ENCODE measurements at places on chromosomes 2 and 18.

DNA sequence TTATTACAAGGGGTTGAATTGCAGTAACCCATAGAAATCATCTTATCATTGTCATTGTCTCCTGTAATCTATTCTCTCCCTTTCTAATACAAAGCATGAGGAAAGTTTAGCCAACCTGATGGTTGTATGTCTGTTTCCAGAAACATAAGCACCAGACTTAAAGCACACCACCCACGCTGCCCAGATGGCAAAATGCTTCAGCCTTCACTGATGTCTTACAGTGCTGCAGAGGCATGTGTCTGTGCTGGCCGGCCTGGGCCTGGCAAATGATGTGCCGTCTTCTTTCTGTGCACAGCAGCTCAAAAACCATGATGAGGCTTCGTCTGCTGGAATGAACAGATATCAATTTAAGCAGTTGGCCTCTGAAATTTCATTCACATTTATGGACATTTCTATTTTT is 443.0 kb upstream of the RGPD4 start:
- no peak for DNase-seq

GRCh38 chr2:30677231-30677630 is 130.0 kb downstream of the CAPN13 start:
- no peak for DNase-seq

- DNase-seq = no peak
These were observed 34.2 kb downstream of the INPP4A start for GRCh38 chr2:98478907-98479306.

- no peak for DNase-seq
These were observed 240.5 kb downstream of the MREG start for GRCh38 chr2:215772634-215773563.

DNA sequence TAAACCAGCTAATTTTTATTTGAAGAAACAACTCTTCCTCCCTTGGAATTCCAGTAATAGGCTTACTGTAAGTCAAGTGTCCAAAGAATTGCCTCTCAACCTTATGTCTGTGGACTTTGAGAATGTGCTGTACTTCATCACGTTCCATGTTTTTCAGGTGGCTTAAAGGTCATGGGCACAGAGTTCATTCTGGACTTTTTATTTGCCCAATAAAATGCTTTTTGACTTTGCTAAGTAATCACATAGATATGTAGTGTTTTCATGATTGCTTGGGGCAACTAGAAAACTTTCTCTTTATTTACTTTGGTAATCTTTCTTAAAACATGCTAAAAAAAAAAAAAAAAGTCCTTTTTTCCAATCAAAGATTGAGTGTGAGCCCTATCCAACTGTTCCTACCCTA is 10.4 kb upstream of the DNAH7 start:
- DNase-seq = no peak

GRCh38 chr2:224941960-224942359 is 100.3 kb downstream of the DOCK10 start:
- no peak for DNase-seq

GRCh38 chr2:80252294-80252986 is 52.1 kb downstream of the LRRTM1 start:
- no peak for DNase-seq

DNA sequence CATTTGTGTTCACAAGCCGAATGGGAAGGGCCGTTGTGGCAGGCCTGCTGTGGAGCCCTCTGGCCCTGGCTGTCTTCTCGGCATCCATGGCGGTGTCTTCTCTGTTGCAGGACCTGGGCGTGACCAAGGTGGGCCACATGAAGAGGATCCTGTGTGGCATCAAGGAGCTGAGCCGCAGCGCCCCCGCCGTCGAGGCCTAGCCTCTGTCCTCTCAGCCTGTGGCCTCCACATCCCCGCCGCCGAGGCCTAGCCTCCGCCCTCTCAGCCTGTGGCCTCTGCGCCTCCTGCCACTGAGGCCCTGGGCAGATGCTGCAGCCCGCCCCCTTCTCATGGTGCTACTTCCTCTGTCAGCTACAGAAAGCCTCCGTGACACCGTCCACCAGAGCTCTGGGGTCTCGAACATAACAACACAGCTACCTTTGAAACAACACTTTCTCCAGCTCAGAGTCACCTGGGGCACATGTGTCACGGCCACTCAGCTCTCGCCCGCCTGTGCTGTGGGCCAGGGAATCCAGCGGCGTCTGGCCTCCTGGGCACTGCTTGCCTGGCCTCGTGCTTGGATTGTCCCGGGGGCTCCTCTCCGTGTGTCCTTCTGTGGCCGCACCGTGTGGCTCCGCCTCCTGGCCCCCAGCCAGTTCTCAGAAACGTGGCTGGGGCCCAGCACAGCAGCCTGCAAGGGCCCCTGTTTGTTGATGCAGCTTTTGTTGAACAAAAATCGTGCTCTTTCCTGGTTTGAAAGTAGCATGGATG is 97.1 kb downstream of the USP40 start:
- no peak for DNase-seq

DNA sequence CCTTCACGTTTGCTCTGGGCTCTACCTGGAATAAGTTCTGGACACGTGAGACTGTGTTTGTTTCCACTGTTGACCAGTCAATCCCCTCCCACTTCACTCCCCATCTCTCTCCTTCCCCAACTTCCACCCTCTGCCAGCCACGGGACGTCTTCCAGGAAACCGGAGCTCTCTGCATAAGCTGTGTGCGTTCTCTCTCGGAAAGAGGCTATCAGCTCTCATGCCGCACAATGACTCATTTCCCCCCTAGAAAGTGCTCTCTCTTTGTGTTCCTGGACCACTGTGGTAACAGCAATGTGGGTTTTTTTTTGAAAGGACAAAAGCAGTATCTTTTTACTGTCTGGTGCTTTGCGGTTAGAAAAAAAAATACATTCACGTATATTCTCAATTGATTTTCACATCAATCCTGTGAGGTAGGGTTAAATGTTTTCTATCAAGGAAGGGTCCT is 10.2 kb downstream of the PROKR1 start:
- DNase-seq = no peak

DNA sequence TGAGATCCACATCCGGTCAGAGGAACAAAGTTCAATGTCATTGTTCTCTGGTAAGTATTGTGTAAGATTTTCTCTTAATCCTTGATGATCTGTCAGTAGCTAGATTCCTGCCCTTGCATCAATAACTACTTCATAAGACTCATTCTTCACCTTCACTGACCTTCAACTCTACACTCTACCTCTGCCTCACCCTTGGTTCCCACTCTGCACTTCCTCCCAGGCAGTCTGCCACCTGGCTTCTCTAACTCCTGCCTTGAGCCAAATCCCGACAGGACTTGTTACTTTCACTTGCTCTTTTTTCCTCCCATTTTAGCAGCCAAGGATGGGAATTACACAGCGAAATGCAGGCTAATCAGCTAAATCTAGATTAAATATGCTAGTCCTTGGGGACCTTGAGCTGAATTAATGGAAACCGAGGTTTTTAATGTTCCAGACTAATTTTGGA is 190.7 kb downstream of the DLGAP1 start:
- DNase-seq = no peak

- DNase-seq = no peak
These were observed 67.2 kb upstream of the NPAS2 start for GRCh38 chr2:100752628-100753333.

DNA sequence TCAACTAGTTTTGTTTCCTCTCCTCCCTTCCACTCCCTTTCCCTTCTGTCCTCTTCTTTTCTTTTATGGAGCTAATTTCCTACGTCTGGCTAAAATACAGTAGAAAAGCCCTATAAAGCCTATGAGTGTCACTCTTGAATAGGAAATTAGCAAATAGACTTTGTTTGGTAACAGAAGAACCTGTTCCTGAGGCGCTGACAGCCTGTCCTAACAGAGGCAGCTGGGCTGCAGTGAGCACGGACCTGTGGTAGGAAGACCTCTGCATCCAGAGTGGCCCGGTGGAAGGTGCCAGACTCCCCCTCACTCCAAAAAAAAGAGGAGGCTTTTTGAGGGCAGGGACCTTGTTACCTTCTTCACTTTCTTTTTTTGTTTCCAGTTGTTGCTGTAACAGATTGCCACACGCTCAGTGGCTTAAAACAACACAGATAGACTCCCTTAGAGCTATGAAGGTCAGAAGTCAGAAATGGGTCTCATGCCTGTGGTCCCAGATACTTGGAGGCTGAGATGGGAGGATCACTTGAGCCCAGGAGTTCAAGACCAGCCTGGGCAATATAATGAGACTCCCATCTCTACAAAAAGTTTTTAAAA is 81.2 kb upstream of the TXNDC2 start:
- no peak for DNase-seq

GRCh38 chr2:167212014-167212648 is 323.9 kb downstream of the XIRP2 start:
- DNase-seq = no peak

- peak; percentile 31 for DNase-seq
These were observed 100.9 kb downstream of the DPP10 start for GRCh38 chr2:114543236-114543766.

DNA sequence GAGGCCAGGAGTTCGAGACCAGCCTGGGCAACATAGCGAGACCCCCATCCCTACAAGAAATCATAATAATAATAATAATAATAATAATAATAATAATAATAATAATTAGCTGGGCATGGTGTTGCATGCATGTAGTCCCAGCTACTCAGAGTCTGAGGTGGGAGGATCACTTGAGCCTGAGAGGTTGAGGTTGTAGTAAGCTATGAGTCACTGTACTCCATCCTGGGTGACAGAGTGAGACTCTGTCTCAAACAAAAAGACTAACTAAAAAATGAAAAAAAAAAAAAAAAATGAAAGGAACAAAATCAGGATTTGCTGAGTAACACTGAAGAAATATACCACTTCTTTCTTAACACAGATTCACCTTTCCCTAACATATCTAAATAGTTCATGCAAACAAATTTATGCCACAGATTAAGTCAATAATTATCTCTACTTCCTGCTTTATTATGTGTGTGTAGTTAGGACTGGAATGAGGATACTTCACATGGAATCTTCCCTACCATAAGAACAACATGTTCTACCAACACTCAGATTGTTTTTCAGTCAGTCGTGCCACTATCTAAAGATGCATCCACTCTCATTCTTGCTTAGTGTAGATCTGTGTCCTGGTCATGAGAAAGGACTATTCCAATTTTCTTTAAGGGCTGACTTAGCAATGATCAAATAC is 928.7 kb downstream of the SLC4A3 start:
- no peak for DNase-seq

GRCh38 chr18:70450426-70451253 is 161.8 kb downstream of the SOCS6 start:
- no peak for DNase-seq

DNA sequence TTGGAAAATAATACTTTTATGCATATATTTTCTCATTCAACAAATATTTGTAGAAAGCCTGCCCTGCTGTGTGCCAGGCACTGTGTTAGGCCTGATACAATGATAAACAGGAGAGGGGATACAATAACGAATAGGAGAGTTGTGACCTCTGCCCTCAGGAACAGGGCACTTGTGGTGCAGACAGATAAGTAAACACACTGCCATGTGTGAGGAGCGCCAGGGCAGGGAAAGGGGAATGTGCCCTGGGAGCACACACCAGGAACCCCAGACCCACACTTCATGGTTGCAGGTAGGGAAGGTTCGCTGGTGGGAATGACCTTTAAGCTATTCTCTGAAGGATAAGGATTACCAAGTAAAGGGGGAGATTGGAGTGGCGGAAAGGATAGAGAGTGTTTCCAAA is 42.2 kb upstream of the DSC1 start:
- DNase-seq = no peak

DNA sequence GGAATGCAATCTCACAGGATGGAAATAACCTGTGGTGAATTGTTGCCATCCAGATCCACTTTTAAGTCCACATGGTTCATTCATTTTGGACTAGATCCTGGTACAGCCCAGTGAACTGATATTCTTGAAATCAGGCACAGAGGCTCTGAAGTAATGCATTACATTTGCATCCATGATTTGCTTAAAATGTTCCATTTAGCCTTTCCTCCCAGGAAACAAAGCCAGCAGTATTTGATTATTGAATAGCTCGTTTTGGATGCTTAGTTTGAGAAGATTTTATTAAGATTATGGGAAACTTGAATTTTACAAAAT is 995.8 kb upstream of the CDH2 start:
- DNase-seq = no peak

GRCh38 chr2:96844405-96844808 is 586 bp upstream of the ANKRD23 start:
- no peak for DNase-seq

DNA sequence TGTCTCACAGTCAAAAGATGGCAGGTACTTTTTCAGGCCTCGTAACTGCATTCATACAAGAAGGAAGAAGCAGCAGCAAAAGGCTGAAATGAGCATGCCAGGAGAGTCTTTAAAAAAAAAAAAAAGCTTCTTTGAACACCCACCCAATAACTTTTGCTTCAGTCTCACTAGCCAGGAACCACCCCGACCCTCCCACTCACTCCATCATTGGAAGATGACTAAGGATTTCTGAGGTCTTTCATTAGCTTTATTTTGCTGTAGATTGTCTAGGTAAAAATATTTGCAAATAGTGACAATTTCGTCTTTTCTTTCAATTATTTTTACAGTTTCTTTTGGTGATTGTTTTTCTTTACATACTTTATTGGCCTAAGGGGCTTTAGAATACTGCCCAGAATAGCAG is 37.9 kb downstream of the RBBP8 start:
- DNase-seq = no peak

- DNase-seq = no peak
These were observed 67.3 kb downstream of the CRACDL start for GRCh38 chr2:98868548-98869271.

DNA sequence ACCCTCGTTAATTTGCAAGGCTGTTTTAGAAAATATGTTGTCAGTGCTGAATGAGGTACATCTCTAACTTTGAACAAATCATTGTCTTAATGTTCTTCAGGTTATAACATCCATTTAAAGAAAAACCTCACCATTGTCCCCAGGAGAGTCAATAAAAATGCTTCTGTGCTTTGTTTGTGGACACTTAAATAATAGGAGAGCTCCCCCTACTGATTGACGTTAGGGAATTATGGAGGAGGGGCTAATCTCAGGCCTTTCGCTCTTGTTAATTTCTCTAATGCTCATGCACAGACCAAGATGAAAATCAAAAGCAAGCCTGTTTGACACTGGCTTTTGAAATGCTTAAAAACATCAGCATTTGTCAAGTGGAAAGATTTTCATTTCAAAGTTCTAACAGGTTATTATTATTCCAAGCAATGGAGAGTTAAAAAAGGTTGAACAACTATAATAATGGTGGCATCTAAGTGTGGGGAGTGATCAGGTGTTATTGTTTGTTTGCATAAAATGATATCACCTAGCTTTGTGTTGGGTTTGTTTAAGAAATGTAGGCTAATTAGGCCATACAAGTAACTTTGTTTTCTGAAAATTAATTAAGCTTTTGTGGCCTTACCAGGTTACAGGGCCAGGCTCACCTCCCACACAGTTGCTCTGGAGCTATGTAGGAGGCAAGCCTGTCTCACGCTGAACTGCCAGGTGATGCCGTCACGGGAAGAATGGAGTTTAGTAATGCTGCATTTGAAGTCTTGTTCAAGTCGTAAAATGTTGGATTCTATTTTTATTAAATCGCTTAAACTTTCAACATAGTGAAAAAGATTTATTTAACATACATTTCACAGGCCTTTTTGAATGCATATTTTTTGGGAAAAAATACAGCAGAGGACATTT is 51.7 kb upstream of the SMIM21 start:
- peak; percentile 45 for DNase-seq
